ENCODE measurements at places on chromosomes 12 and 14.
A peak's percentile ranks its signal among the peaks of the same experiment; 100 is the strongest.

DNA sequence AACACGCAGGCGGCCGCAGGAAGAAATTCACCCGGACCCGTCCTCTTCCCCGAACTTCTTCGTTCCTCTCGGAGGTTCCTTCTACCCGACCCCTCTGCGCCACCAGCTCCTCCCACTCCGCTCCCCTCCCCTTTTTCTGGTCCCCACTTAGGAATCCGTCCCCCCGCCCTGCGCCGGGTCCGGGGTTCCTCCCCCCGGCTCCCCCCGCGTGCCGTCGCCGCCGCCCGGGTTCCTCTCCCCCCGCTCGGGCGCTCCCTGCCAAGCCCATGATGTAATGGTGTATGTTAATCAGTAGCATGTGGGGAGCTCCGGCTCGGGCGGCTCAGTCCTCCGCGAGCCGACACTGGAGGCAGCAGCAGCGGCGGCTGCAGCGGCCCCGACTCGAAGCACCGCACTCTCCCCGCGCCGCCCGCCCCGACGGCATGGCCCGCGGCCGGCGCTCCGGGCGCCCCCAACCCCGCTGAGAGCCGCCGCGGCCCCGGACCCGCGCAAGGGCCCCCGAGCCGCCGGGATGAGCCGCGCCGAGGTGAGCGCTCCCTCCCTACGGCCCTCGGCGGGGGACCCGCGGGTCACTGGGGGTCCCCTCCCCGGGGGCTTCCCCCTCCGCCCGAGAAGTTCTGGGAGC lies 1.0 kb upstream of the SAMD4A start:
- DNase-seq: peak; percentile 63

DNA sequence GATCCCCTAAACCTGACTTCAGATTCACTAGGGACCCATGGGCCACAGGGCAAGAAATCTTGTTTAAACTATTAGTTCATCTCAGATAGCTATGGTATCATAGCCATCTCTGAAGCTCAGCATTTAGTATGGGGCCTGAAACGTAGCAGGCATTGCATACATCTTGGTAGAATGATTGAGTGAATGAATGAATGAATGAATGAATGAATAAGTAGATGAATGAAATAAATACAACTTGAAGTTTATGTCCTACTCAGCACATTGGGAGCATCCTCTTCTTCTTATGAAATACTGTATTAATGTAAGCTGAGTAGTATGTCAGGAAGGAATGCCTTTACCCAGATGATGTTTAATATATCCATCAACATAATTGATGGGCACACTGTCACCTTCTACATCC lies 175.4 kb upstream of the EEA1 start:
- no peak for DNase-seq

GRCh38 chr12:111409780-111410430 lies 4.2 kb downstream of the SH2B3 start:
- DNase-seq: no peak

DNA sequence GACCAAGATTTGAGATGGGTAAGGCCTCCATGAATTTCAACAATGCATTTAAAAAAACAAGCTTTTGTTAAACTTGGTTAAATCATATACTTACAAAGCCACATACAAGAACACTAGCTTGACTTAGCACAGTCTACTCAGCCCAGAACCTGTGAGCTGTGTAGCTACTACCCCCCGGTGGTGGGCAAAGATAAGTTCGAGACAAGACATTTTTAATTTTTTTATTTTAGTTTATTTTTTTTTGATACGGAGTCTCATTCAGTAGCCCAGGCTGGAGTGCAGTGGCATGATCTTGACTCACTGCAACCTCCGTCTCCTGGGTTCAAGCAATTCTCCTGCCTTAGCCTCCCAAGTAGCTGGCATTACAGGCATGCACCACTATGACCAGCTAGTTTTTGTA lies 3.7 kb upstream of the NECAP1 start:
- DNase-seq: no peak

DNA sequence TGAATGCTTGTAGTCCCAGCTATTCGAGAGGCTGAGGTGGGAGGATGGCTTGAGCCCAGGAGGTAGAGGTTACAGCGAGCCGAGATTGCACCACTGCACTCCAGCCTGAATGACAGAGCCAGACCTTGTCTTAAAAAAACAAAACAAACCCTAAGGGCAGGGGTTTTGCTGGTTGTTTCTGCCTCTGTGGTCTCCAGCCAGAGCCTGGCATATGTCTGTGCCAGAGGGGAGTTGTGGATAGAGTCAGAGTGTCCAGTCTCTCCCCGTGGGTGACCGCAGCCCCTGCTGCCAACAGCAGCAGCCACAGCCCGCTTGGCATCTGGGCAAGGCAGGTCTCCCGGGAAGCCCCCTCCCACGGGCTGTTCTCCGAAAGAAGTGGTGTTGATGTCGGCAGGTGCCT lies 37.6 kb downstream of the MVK start:
- DNase-seq: no peak

GRCh38 chr14:67387195-67387594 lies 24.8 kb downstream of the PLEK2 start:
- DNase-seq: no peak

GRCh38 chr12:59615392-59616165 lies 19.8 kb downstream of the SLC16A7 start:
- DNase-seq: no peak

GRCh38 chr14:80378084-80378690 lies 166.9 kb upstream of the DIO2 start:
- no peak for DNase-seq

GRCh38 chr12:4059898-4060568 lies 186.8 kb upstream of the PARP11 start:
- DNase-seq: no peak

DNA sequence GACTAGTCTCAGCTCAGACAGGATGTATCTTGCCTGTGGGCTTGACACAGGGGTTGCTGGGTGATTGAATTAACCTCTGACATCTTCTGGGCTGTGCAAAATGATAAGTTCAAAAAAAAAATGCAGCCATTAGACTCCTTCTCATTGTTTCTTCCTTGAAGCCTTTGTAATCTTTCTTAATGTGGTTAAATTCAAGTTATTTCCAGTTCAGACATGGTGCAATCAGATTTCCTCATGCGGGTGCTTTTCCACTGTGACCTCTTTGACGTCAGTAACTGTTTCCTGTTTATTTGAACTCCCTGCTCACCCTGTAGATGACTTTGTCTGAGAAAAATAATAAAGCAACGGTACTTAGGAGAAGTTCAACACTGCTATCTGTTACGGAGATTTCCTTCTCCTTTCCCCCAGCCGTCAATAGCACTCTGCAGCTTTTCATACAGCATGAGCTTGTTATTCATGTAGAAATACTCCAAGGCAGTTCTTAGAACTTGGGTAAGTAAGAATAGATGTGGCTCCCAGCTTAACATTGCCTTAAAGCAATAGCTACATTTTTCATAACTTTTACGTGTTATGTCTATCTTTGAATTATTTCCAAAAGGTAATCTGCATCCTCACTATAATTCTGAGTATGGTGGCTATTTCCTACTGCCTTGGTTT lies 155.5 kb downstream of the PRKCH start:
- no peak for DNase-seq

DNA sequence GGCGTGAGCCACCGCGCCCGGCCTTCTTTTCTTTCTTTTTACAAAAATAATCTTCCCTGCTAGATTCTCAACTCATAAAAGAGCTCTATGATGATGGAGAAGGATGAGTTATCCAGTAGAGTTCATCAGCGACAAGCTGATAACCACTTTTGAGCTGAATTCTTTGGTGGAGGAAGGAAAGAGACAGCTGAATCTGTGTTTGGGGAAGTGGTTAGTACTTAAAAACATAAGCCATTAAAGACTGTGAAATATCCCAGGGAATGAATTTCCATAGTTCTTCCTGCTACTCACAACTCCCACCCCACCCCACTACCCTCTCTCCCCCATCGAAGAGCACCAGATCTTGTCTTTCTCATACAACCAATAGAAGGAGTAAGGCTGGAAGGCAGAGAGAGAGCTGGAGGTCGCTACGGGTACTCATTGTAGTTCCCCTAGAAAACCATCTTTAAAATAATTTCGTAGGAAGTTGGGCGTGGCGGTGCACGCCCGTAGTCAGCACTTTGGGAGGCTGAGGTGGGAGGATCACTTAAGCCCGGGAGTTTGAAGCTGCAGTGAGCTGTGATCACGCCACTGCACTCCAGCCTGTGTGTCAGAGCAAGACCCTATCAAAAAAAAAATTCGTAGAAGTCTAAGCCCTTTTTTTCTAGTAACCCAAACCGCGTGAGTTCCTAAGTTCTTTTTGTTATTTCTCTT lies 647 bp upstream of the ESPL1 start:
- DNase-seq: no peak

GRCh38 chr14:34650786-34651584 lies 21.0 kb upstream of the SNX6 start:
- no peak for DNase-seq

DNA sequence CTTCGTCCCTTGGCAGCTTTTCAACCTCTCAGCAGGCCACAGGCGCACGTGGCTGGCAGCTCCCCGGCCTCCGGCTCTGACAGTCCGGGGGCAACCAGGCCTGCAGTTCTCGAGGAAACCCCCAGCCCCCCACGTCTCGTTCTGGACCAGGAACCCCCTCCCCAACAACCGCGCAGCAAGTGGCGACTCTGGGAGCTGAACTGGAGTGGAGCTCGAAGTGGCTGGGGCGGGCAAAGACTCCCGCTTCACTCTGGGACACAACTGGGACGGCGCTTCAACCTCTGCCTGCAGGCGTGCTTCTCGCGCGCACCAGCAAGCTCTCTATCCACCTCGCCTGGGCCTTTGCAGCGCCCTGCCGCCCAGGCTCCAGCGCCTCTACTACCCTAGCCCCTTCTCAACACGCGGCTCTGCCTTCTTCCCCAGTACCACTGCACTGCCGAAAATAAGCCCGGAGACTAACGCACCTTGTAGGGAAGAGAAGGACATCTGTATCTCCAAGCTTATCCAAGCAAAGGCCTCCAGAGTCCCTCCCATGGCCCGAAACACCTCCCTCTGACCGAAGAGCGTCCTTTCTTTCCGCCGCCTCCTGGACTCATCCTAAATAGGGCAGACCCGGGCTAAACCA lies 2.4 kb upstream of the NKX2-1 start:
- DNase-seq: no peak

- no peak for DNase-seq
Observed at GRCh38 chr12:75970310-75970709, 61.3 kb downstream of the PHLDA1 start.

GRCh38 chr12:106248312-106248845 lies 559 bp upstream of the CKAP4 start:
- peak; percentile 30 for DNase-seq

DNA sequence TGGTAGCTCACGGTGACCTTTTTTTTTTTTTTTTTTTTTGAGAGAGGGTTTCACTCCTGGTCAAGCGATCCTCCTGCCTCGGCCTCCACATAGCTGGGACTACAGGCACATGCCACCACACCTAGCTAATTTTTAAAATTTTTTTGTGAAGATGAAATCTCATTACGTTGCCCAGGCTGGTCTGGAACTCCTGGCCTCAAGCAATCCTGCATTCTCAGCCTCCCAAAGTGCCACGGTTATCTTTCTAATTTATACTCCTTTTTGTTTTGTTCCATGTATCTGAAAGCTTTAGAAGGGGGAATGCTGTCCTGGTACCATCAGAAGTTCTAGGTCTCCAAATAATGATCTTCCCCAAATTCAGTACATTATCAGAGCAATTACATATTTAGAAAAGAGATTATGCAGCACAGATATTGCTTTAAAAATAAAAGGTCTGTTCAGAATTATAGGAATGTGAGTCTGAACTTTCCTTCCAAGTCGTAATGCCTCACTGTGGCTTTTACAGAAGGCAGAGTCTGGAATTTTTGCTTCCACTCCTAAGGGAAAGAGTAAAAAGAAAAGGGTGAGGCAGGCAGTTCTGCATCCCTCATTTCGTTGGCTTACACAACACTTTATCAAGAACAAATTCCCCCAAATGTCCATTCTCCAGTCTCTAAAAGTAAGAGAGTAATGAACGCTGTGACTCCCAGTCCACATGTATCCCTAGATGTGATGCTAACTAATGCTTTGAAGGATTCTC lies 73.0 kb downstream of the GCH1 start:
- DNase-seq: no peak

DNA sequence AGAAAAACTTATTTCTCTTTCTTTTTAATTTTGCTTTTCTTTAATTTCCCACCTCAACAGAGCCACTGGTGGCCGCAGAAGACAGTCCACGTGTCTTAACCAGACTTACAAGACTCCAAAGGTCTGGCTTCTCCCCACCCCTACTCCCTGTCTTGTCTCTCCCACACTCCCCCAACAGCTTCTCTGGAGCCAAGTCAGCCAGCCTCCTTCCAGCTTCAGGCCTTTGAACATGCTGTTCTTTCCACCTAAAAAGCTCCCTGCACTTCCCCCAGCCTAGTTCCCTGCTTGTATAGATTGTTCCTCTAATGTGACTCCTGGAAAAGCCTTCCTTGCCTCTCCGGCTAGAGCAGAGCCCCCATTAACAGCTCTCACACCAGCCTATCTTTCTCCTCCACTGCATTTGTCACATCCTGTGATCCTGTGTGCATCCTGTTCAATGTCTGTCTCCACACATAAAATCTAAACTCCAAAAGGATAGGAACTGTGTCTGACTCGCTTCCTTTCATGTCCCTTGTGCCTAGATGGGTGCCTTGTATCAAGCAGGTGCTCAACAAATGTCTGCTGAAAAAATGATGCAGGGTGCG lies 7.8 kb upstream of the DYNLL1 start:
- no peak for DNase-seq

DNA sequence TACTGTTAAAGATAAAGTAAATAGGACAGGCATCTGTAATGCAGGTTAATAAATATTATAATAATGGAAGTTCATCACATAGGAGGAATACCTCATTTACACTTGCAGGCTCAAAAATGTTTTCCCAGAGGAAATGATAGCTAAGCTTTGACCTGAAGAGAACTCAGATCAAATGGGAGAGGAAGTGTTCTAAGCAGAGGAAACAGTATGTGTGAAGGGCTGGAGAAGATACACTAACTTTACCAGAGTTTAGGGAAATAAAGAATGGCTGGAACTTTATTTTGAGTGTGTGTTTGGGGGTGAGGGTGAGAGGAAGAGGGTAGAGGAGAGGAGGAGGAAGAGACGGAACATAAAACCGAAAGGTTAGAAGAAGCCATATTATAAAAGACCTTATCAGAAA lies 34.0 kb upstream of the AP4S1 start:
- DNase-seq: no peak

GRCh38 chr12:102948941-102949352 lies 8.5 kb upstream of the ASCL1 start:
- DNase-seq: peak; percentile 93

DNA sequence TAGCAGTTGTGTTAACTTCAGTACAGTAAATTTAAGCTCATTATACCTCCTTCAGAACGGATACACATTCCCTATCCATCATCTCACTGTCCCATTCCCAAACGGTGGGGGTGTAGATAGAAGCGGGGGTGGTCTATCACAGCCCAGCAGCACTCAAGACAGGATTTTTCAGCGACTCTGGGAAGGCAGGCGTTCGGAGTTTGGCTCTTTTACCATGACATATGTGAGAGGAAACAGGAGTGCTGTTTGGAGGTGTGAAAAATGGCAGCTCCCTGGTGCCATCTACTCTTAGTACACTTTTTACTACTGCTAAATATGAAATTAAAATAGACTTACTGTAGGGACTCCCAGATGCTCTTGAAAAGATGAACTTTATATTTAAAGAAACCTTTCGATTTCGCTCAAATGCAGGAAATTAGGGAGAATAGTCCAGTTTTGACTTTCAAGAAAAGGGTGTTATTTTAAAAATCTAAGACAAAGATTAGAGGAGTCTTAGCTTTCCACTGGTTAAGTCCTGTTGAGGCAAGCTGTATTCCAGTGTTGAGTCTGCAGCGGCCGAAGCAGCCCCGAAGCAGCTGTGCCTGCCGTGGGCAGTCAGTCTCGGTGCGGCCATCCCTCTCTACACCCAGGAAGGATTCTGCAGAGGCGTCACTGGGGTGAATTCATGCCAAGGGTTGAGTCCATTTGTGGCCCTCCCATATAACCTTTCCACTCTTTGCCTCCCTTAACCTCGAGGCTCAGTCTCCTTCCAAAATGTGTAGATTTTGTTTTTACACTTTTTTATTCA lies 42.1 kb downstream of the KCNMB4 start:
- DNase-seq: no peak

Data from NCI-H510A treated with DMSO at 0.1 percent for 48 hours (cell line).